ENCODE measurements at places on chromosomes 11 and 22.
A peak's percentile ranks its signal among the peaks of the same experiment; 100 is the strongest.

DNA sequence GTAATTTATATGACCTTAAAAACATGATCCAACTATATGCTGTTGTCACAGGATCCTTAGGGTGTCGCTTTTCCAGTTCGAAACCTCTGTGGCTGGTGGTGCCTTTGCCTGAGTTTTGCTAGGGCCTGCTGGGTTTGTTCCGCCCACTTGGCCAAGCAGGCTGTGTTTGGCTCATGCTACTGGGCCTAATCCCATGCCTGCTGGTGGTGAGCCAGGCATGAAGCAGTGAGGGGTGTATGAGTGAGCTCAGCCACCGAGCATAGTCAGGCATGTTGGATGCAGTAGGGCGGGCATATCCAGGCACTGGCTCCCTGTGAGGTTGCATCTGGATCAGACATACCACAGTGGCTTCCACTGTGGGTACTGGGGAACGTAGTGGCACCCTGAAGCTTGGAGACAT lies 16.3 kb downstream of the NPAT start:
- no peak for DNase-seq

DNA sequence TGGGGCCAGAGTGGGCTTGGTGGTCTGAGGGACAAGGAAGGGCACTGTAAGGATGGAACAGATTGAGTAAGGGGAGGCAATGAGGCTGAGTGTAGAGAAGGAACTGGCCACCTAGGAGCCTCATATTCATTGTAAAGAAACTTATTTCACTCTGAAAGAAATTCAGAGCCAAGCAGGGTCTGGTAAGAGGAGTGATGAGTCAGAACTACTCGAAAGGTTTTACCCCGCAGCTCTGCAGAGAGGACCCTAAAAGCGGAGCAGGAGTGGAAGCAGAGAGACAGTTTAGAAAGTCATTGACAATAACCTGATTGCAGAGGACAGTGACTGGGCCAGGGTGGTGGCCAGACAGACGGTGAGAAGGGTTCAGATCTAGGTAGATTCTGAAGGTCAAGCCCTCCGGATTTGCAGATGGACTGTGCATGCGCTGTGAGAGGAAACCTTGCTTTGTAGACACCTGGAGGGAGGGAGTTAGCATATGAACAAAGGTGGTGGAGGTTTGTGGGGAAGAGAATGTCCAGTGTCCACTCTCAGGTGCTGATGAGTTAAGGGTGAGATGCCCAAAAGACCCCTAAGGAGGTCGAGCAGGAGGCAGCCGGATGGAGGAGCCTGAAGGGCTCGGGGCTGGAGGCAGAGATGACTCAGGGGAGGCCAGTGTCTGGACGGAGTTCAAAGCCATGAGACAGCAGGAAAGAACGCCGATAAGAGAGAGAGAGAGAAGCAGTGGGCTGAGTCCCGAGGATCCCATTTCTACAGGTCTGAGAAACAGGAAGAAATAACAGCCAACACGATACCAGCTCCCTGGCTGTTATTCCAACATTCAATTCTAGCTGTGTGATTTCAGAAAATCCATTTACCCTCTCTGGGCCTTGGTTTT lies 546.0 kb downstream of the BRD1 start:
- no peak for DNase-seq

DNA sequence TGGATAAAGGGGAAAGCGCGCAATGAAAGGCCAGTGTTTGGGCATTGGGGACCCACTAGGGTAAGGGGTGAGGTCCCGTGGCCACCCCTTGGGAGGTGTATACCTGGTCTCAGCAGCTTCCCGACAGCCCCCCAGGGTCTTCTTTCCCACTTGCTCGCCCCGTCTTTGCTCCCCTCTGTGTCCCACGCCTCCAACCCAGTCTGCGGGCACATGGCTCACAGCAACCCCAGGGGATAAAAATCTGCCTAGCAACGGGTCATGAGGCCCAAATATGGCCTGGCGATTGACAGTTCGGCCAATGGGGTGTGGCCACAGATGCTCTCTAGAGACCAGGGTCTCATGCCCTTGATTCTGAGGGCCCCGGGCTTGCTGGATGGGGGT lies 41.6 kb downstream of the AHNAK start:
- DNase-seq = no peak

- DNase-seq = peak; percentile 37
Measured at GRCh38 chr22:40196628-40197360, 19.1 kb downstream of the TNRC6B start.

- DNase-seq = no peak
Measured at GRCh38 chr11:14119357-14119756, 156.8 kb downstream of the SPON1 start.

- DNase-seq = no peak
Measured at GRCh38 chr11:99370549-99371216, 349.9 kb downstream of the CNTN5 start.

Measured in stimulated activated CD4-positive, alpha-beta T cell treated with anti-CD3 and anti-CD28 coated beads, TNF-alpha, amount 100 ng/mL, for 24 hours (primary cell).